Fibroblast of skin of abdomen (primary cell): ENCODE measurements at places on chromosomes 5 and 9.
A peak's percentile ranks its signal among the peaks of the same experiment; 100 is the strongest.

GRCh38 chr9:26319859-26320258 is 572.7 kb downstream of the CAAP1 start:
- DNase-seq = no peak

GRCh38 chr9:93633492-93634221 is 57.3 kb downstream of the PHF2 start:
- no peak for DNase-seq

- no peak for DNase-seq
These were observed 100.9 kb downstream of the FBXO38 start for GRCh38 chr5:148484651-148485050.

- no peak for DNase-seq
These were observed 430.9 kb downstream of the IRX2 start for GRCh38 chr5:2320611-2321010.

- no peak for DNase-seq
These were observed 45.5 kb downstream of the COL27A1 start for GRCh38 chr9:114200721-114201300.

DNA sequence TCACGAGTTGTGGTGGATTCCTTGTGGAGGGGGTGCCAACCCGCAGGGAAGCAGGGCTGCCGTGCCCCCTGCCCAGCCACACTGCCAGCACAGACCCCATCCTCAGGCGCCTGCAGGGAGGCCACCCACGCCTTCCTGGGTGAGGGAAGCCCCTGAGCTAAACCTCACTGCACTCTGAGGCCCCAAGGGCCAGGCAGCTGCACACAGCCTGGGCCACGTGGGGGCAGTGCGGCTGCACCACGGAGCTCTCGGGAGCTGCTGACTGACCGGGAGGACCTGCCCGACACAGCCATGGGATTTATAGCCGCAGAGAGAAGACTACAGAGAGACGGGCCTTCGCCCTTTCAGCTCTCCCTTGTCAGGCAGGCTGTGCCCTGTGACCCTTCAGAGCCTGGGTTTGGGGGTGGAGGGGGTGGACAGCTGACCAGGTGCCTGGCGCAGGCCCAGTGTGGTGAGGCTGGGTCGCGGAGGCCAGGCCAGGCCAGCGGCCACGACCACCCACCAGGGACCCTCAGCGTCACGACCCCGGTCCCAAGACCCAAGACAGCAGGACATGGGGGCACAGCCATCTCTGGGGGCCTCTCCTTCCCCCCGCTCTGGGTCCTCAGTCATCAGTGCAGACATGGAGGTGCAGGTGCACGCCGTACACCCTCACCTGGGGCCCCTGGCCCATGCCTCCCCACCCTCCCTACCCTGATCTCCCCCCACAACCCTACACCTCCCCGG is 4.3 kb upstream of the AHRR start:
- peak; percentile 77 for DNase-seq

- peak; percentile 28 for DNase-seq
These were observed 28.5 kb downstream of the TSPAN17 start for GRCh38 chr5:176675676-176676360.

- DNase-seq = peak; percentile 75
These were observed 10.3 kb downstream of the OCLN start for GRCh38 chr5:69502767-69503488.

DNA sequence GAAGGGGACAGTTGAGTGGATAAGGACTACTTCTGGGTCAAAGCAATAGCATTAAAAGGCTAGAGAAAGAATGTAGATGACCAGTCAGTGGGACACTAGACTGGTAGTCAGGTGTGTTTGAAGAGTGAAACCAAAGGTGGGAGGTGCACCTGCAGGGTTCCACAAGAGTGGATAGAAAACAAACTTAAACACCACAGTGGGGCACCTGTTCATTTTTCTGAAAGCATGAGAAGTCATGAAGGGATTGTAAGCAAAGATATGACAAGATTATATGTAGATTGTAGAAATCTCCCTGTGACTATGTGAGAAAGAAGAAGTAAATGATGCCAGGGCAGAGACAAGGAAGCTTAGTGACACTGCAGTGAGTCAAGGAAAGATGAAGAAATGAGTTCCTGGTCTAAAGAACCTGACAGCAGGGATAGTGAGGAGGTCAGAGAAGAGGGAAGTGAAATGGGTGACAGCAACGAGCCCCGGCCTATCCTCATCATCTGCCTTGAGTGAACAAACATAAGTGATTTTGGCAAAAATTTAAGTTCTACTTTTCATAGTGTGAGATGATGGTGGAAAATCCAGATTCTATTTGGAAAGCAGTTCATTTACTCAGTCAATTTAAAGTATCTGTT is 296.9 kb downstream of the TLE4 start:
- DNase-seq = no peak

- no peak for DNase-seq
These were observed 19.1 kb downstream of the TMEM171 start for GRCh38 chr5:73139485-73139884.

DNA sequence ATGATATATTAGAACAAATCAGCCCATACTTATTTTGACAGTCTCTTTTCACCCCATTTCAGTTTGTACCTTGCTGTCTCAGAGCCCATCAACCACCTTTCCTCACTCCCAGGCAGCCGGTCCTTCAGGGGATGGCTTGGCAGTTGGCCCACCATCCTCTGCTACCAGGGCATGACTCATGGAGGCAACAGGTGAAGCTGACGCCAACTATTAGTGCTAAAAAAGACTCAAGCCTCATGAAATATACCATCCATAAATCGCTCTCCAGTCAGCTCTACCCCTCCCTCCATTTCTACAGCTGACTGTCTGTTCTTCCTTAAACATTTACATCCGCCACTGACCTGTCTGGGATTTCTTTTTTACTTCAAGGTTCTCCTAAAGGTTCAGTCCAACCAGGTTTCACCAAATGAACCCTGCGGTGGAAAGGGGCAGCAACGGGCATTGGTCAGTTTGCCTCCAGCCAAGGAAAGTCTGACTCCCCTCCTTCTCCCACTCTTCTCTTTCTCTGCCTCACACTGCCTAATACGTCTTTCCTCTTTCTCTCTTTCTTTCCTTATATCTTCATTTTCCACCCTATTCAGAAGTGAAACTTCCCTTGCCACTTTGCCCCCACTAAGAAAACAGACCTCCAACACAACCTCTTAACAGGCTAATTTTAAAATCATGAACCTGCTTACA is 439.1 kb downstream of the RAB3C start:
- no peak for DNase-seq

GRCh38 chr9:127549751-127550150 is 62.3 kb upstream of the STXBP1 start:
- no peak for DNase-seq

DNA sequence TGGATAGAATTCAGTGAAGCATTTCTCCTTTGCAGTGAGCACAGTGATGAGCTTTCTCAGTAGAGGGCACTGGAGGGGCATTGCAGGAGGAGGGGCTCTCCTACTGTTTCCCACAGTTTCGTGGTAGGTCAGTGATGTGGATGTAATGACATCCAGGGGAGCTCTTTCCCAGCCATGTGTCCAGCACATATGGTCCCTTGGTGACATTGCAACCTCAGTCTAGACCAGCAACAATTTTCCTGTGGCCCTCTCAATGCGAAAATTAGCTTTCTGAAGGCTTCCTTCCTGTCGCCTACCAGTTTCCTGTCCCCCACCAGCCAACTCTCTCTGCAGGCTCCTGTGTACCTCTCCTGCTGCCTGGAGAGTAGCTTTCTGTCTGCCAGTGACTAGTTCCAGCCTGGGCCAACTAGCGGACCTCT is 6.9 kb upstream of the PDCL start:
- no peak for DNase-seq

GRCh38 chr9:121738411-121738810 is 87.0 kb downstream of the DAB2IP start:
- DNase-seq = no peak
